ENCODE measurements at places on chromosomes 12 and 14.

- no peak for DNase-seq
Observed at GRCh38 chr12:30694412-30695198, 1.1 kb downstream of the IPO8 start.

- no peak for DNase-seq
Observed at GRCh38 chr12:15677228-15677627, 112.0 kb downstream of the EPS8 start.

DNA sequence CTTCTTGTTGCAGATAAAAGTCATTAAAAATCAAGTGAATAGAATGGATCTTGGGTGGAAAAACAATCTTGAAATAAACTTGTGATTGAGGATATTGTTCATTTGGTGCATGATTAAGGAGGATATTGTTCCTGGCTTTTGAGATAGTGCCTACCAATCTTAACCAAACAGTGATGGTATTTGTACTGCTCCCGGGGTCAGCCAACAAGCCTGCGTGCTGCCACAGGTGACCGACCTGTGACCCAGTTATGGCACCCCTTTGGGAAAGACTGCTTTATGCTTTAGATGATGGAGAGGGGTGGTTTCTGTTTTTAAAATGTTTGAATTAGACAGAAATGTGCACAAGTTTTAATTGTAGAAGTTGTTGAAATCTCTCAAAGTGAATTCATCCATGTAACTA is 41.6 kb downstream of the SUDS3 start:
- DNase-seq, result no peak

DNA sequence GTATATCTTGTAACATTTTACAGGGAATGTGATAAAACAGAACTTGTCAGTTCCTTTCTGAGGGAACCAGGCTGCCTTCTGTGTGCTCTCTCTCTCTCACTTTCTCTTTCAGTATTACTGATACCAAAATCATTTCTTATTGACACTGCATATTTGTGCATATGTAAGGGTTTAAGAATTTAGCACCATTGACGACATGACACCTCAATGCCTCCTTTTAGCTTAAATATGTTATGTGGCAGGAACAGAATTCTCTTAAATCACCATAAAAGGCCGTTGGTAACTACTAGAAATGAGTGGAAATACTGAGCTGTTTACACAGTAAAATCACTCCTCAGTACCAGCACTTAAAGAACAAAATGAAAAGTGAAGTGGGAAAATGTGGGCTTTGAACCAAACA is 457.7 kb upstream of the SYT1 start:
- no peak for DNase-seq

GRCh38 chr14:65478596-65478995 is 66.1 kb downstream of the FUT8 start:
- DNase-seq, result no peak

- DNase-seq, result no peak
Observed at GRCh38 chr12:76018111-76018510, 13.5 kb downstream of the PHLDA1 start.

DNA sequence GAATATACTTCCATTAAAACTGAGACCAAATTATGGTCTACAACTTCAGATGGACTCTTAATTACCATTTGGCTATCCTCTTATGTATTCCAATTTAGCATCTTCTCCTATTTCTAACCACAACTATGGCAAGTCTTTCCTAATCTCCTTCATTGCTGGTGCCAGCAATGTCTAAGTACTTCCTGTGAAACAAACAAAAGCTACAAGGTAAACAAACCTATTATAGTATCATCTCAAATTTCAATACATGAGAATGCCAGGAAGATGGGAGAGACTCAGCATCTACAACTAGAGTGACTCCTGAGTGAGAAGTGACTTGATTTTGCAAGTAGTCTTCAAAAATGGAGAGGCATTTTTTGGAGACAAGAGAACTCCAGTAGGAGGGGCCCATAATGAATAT is 202.9 kb upstream of the ATXN7L3B start:
- no peak for DNase-seq

DNA sequence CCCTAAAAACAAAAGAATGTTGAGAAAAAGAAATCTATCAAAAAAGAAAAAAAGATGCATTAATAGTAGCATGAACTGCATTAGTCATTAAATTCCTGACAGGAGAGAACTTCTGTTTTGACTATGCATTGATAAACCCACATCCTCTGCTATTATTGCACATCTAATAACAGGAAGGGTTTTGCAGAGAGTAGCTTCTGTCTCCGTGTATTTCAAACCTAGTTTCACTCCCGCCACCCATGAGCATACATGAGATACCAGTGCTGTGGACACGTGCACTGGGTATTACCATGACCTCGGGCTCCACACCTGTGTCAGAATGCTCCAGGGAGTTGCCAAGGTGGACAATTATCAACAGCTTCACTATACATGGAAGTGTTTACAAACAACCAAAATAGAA is 449.1 kb upstream of the SOX5 start:
- no peak for DNase-seq

DNA sequence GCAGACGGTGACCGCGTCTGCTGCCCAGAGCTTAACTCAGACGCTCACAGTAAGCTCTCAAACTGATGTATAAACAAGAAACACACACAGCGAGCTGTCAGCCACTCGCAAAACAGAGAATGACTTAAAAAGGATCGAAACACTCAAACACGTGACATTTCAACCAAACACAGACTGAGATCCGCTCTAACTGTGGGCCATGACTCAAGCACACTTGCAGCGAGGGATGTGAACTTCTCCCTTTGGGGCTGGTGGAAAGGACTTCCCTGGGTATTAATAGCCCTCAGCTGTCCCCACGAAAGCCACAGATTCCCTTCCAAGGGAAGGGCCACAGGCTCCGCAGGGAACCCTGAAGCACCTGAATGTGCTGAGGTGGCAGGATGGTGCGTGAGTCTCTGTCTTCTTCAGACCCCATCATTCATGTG is 29.1 kb downstream of the CCDC88C start:
- no peak for DNase-seq

DNA sequence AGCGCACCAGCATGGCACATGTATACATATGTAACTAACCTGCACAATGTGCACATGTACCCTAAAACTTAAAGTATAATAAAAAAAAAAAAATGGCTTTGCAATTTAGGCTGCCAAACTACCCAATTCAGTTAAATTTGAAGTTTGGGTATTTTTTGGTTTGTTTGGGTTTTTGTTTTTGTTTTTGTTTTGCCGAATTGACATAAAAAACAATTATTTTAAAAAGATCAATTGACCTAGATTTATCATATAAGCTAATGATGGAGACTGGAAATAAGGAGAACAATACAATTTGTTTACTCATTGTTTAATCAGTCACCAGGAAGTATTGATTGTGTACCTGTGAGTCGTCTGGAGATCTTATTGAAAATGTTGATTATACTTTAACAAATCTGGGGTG is 62.1 kb upstream of the GARIN2 start:
- DNase-seq, result no peak

DNA sequence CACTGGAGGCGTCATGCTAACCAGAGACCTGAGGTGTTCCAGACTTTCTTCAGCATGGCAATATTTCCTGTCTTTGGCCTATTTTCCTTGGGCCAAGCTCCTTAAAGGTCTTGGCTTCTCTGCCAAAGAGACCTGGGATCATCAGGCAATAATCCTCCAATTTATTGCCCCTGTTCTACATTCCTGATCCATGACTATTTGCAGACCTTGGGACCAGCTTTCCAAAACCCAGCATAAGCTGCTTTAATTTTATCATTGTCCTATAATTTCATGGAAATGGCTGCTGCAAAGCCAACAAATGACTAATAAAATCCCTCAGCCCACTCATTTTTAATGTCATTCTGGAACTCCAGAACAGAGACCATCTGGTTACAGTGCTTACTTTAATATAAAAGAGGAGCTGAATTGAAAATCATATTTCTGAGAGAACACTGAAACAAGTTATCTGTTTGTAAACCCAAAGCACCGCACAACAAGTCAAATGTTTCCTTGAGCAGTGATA is 166.9 kb upstream of the BTG1 start:
- no peak for DNase-seq

GRCh38 chr12:38163442-38163801 is 153.2 kb upstream of the ALG10B start:
- no peak for DNase-seq

DNA sequence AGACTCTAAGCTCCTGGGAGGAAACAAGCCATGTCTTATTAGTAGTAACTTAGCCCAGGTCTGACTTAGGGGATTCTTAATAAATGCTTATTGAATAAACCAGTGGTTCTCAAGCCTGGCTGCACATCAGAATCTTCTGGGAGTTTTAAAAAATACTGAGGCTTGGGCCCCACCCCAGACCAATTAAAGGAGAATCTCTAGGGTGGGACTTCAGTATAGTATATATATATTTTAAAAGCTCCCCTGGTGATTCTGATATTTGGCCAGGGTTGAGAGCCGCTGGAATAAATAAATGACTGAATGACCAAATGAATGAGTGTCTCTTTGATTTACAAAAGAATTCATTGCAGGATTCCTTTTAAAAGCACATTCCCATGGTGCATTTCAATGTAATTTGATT is 151.5 kb upstream of the GSC start:
- DNase-seq, result no peak

DNA sequence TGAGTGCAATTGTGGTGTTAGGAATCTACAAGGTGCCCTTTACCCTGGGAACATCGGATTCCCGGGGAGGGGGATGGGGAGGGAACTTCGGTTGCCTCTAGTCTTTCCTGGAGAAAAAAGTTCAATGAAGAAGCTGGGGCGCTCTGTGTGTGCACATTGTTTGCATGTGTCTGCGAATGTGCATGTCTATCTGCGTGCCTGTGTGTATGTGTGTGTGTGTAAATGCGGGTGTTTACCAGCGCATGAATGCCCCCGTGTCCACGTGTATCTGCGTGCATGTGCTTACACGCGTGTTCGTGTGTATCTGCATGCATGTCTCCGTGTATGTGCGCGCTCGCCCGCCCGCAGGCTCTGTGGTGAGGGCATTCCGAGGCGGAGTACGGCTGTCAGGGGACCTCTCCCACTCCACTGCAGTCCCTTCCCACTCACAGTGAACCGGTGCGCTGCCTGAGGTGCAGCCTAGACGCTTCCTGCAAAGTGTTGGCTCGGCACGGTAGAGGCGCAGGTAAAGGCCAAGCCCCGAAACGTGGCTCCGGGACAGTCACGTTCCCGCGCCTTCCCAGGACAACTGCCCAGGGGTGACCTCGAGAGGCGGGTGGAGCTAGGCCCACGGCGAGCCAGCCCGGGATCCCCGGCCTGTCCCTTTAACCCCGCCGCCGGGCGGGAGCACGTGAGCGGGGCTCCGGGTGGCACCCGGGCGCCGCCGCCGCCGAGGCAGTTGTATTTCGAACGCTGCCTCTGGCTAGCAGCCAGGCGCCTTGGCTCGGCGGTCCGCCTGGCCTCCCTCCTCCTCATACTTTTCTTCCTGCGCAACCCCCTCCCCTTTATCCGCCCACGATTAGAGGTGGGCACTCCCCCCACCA is 539 bp upstream of the HMGA2 start:
- DNase-seq, result no peak

- no peak for DNase-seq
Observed at GRCh38 chr12:89439941-89440340, 84.7 kb downstream of the GALNT4 start.

DNA sequence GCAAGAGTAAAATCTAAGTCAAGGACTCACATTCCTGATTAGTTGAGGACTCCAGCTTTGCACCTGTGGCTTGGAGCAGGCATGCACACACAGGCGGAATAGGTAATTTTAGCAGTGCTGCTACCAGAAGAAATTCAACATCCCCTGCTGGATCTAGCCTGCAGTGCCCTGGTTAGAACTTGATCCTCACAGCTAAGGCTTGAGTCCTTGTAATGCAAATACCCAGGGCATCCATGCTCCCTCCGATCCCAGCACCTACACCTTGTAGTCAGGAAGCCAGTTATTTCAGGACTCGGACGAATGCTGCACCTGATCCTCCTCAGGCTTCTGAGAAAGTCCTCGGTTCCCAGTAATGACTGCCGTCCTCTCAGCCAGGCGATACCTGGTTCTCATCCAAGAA is 309.0 kb upstream of the AMIGO2 start:
- DNase-seq, result no peak

DNA sequence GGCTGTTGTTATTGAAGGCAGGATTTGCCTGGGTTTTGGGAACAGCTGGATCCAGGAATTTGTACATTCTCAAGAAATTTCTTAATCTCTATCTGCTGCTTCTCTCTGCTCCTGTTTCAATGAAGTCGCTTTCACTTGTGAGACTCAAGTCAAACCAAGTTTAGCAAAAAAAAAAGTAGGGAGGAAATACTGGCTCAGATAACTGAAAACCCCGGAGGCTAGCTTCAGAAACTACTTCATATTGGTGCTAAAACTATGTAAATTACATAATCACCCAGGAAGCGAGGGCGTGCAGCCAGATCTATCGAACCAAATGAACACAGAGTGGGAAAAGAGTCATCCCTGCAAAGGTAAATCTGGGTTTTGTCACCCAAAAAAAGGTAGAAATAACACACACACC is 68.3 kb upstream of the FICD start:
- no peak for DNase-seq

DNA sequence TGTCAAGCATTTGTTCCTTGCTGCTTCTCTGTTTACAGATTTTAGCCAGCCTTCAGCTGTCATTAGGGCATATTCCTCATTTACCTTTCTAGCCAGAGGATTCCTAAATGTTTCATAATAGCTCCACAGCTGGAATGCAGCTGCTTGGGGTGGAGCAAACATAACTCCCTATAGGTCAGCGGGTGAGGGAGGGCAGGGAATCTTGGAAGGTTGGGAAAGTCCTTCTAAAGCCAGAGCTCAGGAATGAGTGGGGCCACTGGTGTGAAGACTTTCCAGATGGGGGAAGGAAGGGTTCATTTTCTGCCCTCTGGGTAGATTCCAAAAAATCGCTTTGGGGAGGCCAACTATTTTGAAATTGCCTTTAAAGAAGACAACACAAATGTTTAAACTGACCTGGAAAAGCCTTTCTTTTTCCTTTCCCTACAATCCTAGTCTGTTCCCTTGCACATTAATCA is 16.3 kb upstream of the IRF2BPL start:
- no peak for DNase-seq

Data from SIG-M5 (cell line).